ENCODE measurements at places on chromosomes 7 and 10.

GRCh38 chr7:2034291-2035201, 198.2 kb downstream of the MAD1L1 start:
- no peak for DNase-seq

DNA sequence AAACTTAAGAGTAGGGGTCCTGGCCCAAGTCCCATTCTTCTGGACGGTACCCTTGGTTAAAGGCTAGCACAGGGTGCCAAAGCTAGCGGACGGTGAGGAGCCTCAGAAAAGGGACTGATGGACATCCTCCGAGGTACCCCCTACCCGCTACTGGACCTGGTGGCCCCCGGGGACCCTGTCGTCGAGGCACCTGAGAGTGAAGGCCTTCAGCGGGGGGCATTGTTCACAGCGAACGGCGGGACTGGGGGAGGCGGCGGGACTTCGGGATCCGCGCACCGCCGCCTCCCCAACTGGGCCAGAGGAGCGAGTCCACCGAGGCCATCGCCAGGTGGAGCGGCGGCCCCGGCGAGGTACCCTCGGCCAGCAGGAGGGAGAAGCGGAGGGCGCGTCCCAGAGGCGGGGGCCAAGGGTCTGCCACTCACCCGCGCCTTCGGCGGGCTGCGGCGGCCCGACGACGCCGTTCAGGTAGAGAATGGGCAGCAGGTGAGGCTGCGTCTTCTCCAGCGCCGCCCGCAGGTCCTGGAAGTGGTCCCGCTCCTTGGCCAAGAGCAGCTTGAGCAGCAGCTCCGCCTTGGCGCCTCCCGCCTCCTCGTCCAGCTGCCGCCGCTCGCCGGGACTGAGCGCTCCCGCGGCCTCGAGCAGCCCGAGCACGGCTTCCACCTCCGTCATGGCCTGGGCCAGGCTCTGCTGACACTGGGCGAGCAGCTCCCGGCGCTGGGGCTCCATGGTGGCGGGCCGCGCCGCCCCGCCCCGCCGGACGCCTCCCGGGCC, 575 bp downstream of the DLG5 start:
- DNase-seq: peak; percentile 31

- no peak for DNase-seq
Measured at GRCh38 chr7:141342621-141343408, 208.4 kb upstream of the AGK start.

DNA sequence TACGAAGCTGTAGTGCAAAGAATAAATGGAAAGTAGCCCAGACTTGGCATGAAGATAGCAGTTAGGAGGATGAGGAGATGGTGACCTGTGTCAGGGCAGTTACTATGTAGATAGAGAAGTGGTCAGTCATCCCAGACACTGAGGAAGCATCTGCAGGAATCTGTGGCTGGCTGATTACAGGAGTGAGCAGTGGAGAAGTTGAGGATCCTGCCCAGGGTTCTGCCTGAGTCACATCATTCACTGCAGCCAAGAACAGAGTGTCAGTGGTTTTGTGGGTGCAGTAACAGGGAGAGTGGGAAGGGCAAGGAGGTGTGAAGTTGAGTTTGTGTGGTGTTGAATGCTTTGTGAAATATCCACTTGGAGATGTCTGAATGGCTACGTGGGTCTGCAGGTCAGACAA, 676.4 kb upstream of the NRP1 start:
- DNase-seq: no peak

- DNase-seq: no peak
Measured at GRCh38 chr10:128883231-128884032, 583.6 kb upstream of the MGMT start.

DNA sequence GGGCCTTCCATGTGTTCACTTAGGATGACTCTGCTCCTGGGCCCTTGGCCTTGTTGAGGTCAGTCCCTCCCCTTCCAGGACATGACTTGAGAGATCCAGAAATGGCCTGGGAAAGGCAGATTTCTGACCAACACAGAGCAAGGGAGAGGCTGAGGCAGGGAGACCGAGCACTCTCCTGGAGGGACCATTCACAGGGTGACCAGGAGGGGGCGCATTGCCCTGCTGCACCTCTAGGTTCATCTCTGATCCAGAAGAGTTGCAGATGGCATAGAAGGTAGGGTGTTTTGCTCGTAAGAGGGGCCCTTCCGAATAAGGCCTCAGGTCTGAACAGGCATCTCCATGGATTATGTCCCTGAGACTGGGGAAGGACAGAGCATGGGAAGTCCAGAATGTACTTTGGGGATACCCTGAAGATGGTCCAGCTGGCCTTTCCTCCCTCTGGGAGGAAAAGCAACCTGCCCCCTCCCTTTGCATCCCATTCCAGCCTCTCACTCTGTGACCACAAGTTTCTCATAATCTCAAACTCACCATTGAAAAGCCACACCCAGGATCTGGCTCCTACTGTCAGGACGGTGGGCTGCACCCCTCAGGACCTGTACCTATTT, 6.6 kb downstream of the DMBT1 start:
- no peak for DNase-seq

GRCh38 chr10:3584926-3585784, 199.9 kb downstream of the KLF6 start:
- no peak for DNase-seq

- no peak for DNase-seq
Measured at GRCh38 chr7:105765846-105766245, 110.6 kb downstream of the ATXN7L1 start.

DNA sequence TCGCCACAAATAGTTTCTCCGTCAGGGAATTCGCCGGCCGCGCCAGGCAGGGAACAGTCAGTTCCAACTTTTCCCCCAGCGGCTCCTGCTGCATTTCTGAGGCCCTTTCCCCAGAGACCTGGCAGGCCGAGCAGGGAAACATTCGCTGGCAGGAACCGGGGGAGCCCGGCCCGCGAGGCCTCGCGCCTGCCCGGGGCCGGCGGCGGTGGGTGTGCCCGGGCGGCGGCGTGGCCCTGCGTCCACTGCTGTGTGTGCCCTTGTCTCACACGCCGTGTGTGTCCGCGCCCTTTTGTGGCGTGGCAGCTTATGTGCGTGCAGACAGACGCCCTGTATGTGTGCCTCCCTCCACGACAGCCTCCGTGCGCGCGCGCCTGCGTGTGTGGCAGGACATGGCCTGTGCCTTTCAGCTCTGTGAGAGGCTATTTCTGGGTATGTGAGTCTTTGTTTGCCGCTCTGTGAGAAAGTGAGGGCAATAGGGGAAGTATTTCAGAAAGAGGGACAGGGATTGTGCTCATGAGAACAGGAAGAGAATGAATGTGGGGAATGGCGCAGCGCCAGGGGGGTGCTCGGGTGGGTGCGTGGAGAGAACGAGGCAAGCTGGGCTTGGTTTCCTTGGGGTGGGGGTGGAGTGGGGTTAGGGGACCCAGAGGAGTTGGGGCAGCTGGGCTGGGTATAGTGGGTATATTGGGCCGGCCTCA, 689 bp upstream of the SMARCD3 start:
- no peak for DNase-seq

GRCh38 chr7:24496036-24496435, 77.2 kb upstream of the PALS2 start:
- no peak for DNase-seq

- DNase-seq: no peak
Measured at GRCh38 chr10:34252111-34252510, 563.0 kb downstream of the PARD3 start.

GRCh38 chr7:35613150-35613549, 81.8 kb downstream of the HERPUD2 start:
- DNase-seq: no peak

GRCh38 chr7:158284121-158284520, 303.5 kb downstream of the PTPRN2 start:
- no peak for DNase-seq

GRCh38 chr10:52146766-52147165, 167.3 kb upstream of the DKK1 start:
- DNase-seq: no peak

- no peak for DNase-seq
Measured at GRCh38 chr10:117170244-117170643, 27.0 kb upstream of the KCNK18 start.

DNA sequence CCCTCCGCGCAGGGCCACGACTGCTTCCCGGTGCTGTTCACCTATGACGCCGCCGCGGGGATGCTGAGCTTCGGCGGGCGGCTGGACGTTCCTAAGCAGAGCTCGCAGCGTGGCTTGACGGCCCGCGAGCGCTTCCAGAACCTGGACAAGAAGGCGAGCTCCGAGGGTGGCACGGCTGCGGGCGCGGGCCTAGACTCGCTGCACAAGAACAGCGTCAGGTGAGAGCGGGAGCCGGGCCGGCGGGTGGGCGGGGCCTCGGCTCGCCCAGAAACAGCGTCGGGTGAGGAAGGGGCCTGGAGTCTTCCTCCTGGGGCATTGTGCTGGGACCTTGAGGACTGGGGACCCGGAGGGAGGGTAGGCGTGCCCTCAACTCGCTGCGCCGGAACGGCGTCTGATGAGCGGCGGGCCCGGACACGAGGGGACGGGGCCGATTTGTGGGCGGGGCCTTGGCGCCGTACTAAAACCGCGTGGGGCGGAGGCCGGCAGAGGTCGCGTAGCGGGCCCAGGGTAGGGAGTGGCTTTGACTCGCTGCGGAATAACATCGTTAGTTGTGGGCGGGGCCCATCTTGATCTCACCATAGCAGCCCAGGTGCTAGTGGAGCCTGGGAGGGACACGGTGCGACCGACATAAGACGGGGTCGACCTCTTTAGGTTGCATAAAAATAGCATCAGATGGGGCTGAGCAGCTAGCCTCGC, 15.6 kb downstream of the PDAP1 start:
- DNase-seq: peak; percentile 84

DNA sequence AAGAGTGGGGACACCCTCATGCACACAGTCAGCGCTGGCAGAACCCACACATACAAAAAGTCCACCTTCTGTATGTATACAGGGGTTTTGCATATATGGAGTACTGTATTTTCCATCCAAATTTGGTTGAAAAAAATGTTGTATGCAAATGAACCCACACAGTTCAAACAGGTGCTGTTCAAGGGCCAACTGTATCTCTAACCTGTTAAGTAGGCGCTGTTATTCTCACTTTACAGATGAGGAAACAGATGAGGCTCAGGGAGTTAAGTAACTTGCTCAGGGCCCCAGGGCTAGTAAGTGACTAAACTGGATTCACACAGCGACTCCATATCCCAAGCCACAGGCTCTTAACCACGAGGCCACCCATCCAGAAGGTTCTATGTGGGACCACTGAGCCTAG, 69.9 kb downstream of the C10orf105 start:
- no peak for DNase-seq

- DNase-seq: no peak
Measured at GRCh38 chr10:5187867-5188266, 2.9 kb upstream of the AKR1C8 start.

GRCh38 chr7:93176992-93177580, 28.9 kb upstream of the SAMD9L start:
- DNase-seq: no peak

- no peak for DNase-seq
Measured at GRCh38 chr7:135840591-135840990, 92.0 kb upstream of the FAM180A start.

DNA sequence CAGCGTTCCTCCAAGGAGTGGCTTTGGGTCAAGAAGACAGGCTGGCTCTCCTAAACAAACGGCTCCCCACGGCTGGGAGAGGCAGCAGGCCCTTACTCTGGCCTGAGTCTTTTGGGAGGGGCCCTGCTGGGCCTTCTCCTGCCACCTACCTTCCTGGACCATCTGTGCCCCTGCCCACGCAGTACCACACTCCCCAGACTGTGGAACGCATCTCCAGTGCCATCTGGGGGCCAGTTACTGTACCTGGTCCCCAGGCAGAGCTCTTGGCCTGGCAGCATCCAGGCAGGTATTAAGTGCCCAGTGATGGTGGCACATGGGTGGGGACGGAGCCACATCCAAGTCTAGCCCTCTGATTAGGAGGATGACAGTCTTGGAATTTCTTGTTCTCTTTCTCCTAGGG, 14.4 kb downstream of the ALKBH4 start:
- DNase-seq: no peak

GRCh38 chr10:89414146-89414878, at the start of gene IFIT5:
TSS of gene IFIT5 (plus strand) at chr10:89414568. CDS start at chr10:89414799, 231 bp downstream.
- DNase-seq: peak; percentile 81

- no peak for DNase-seq
Measured at GRCh38 chr10:10956681-10957542, 60.8 kb upstream of the CELF2 start.

DNA sequence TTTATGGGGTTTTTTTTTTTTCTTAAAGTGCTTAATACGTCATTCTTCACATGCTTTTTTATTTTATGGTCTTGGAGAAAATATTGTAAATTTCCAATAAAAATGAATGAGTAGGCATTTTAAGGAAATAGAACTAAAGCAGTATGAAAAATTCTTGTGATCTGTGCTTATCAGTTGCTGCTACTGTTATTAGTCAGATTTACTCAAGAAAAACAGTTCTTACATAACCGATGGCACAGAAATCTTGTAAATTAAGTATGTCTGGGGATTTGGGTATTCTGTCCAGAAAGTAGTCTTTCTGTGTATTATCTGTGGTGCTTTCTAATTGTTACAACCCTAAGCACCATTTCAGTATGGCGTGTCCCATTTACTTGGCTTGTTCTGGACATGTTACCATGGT, 64.7 kb downstream of the LRGUK start:
- DNase-seq: no peak

GRCh38 chr7:106448992-106449859, 164.4 kb upstream of the NAMPT start:
- no peak for DNase-seq

- no peak for DNase-seq
Measured at GRCh38 chr7:48052748-48053147, 17.4 kb downstream of the C7orf57 start.

GRCh38 chr10:60290558-60290957, 99.1 kb downstream of the ANK3 start:
- peak; percentile 83 for DNase-seq

GRCh38 chr10:111275091-111275490, 198.3 kb downstream of the ADRA2A start:
- DNase-seq: no peak

DNA sequence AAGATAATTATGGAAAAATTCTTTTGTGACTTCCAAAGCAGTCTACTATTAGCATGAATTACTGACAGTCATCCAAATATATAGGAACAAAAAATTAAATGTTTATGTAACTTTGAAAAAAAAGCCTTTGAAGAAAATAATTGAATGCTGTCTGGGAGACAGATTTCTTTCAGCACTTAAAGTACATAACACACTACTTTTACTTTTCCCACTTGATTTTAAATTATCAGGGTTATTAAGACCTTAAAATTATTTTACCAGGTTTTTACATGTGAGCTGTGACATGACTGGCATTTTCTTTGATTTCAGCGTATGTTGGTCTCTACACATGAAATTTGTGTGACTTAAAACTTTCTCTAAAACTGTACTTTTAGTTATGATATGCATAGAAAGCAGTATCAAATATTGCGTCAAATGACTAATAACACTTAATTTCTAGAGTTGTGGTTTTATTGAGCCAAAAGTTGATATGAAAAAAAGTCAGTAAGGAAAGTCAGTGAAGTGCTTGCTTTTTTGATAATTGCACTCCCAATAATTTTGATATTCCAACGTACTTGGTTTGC, 3.1 kb downstream of the PTEN start:
- DNase-seq: no peak

DNA sequence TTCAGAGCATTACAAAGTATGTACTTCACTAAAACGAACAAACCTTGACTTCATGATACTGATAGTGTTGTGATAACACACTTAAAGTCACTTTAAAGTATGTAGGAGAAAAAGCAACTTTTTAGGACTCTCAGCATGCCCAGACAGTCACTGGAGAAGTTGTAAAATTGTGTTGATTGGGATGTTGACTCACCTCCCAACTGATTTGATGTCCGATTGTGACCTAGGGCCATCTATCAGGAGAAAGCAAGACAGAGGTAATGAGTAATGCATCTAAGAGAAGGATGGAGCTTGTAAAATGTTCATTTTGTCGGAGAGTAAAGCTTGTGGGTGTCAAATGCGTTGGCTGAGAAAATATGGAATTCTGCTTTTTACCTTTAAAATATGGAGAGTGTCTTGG, 135.4 kb upstream of the SEMA3D start:
- no peak for DNase-seq

- no peak for DNase-seq
Measured at GRCh38 chr10:24115403-24115802, 93.5 kb upstream of the KIAA1217 start.
